ENCODE measurements at places on chromosomes 3 and 15.

DNA sequence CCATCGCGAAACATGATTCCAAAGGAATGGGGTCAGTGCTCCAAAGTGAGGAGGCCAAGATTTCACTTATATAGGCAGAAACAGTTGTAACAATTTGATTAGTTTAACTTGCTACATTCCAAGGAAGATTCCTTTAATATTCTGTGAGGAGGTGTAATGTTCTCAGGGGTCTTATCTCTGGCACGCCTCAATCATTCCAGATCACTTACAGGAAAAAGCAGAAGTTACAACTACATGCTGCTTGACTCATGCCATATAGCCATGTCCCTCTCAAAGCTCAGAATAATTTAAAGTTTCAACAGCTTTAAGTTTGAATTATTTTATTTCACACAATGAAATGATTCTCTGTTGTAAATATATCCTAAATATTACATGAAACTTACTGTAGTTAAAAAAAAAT, 3.5 kb upstream of the FYTTD1 start:
- no peak for DNase-seq

DNA sequence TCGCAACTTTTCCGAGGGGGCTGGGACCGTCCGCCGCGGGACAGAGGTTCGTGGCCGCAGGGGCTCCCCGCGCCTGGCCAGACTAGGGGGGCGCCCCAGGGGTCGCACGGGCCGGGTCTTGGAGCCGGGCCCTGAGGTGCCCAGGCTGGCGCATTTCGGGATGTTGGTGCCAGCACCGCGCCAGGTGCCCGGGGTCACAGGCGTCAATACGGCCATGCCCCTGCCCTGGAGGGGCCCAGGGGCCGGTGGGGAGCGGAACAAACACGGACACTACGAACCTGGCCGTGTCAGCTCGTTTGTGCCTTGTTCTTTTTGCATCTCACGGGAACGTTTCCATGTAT, 366 bp downstream of the TM6SF1 start:
- no peak for DNase-seq

GRCh38 chr15:92149029-92149428, 244.7 kb upstream of the ST8SIA2 start:
- no peak for DNase-seq

DNA sequence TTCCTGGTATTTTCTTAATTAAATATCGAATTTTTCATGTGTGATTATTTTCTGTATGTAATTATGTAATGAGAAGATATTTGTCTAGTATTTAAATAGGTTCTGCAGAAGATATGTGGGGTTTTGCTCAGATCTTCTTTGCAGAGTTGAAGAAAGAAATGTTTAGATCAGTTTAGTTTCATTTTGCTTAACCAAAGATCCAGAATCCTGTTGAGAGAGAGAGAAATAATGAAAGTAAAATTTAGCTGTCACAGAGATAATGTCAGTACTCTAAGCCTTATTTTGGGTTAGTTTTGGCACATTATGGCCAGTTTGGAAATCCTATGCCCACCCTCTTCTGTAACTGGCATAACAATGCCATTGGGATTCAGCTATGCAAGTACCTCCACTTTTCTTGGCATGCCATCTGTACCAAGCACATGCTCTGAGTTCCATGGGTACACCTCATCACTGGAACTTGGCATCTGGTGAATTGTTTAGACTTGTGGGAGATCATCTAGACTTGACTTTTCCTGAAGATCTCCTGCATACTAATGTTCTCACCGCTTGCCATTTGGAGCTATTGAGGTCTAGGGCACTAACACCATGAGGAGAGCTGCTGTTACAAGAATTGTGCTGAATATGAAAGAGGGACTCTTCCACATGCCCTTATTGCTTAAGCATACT, 30.9 kb downstream of the PLSCR1 start:
- DNase-seq = no peak

DNA sequence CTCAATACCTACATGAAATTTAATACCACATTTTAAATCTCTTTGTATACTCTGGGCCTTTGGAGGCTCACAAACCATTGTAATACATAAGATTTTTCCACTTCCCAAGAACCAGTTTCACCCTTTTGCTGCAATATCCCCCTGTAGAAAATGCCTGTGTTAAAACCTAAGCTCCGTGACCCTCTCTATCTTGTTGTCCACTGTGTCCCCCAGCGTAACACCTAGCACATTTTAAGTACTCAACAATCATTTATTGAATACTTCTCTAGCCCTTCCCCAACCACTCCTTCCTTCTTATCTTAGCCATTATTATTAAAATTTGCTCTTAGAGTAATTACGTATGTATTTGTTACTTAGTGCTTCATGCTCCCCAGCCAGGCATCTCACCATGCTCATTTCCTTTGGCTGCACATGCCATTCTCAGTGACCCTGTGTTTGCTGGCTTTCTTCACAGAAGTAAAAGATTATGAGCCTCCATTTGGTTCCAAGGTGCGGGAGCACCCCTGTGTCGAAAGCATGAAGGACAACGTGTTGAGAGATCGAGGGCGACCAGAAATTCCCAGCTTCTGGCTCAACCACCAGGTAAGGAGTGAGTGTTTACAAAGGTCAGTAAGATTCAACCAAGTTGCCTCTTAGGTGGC, 81.6 kb downstream of the TGFBR2 start:
- no peak for DNase-seq

DNA sequence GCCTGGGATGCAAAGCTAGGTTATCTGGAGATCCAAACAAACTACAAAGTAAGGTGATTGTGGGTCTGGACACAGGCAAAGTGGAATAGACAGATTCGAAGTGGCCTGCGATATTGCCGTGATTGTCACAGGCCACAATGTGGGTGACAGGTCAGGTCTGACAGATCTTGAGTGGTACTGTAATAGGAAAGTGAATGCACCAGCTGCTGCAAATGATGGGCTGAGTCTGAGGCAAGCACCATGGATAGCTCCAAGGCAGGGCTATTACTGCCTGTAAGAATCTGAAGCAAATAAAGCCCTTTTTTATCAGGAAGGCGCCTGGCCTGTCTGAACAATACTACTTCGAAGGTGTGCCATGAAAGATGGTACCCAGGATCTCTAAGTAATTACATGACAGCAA, 10.0 kb downstream of the ARMC8 start:
- no peak for DNase-seq

- peak; percentile 74 for DNase-seq
Measured at GRCh38 chr3:113249111-113249510, 37.8 kb downstream of the BOC start.

DNA sequence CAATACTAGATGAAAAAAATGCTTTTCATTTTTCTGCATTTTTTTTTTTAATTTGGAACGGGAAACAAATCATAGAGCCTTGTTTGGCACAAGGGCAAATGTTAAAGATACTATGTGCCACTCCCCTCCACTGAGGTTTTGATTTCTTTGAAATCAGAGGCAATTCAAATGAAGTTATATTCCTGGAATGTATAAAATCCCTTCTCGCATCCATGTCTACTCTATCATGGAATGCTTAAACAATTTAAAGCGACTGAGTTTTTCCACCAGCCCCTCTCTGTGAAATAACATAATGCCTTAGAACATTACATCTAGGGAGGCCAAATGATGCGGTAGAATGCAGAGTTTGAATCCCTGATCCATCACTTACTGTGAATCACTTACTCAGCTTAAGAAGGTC, 69.7 kb downstream of the FMN1 start:
- DNase-seq = no peak

- no peak for DNase-seq
Measured at GRCh38 chr15:28984421-28985315, 98.9 kb downstream of the APBA2 start.

GRCh38 chr3:158789592-158789991, 12.3 kb upstream of the MFSD1 start:
- no peak for DNase-seq

DNA sequence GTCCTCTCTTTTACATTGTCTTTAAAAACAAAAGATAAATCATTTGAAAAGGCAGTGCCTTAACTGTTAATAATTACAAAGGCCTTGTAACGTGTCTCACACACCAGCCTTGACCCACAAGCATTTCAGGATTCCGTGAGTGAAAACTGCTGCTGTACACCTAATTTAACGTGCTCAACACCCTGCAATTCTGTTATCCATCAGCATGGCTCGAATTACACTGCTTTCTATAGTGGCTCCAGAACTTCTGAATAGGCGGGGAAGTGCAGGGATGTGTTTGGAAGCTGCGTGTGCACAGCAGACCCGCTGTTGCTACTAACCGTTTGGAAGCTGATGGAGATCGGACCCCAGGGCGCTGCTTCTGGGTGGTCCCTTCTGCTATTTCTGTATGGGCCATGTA, 9.9 kb upstream of the ETFA start:
- DNase-seq = no peak

DNA sequence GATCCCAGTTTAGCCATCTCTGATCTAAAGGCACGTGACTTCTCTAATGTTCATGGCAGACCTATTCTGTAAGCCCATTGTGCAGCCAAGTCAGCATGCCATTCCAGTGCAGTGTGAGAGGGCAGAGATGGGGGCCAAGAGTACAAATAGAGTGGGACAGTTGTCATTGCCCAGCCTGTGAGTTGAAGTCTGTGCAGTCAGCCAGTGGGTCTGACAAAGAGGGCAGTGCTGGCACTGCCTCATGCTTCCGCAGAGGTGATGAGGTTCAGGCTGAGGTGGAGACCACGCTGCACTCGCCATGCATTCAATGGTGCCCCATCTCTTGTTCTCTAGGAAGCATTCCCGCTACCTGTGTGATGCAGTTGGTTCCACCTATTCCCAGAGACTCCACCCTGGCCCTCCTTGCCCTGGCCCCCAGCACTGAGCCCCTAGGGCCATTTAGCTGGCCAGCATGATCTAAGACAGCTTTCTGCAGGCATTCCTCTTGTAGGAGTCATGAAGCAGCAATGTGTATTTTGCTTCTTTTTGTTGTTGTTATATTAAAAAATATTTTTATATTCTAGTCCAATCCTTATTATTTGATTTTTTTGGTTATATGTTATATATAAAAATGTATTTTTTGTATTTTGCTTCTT, 3.7 kb downstream of the MRAS start:
- DNase-seq = peak; percentile 22

GRCh38 chr3:8837162-8837561, 67.7 kb upstream of the OXTR start:
- DNase-seq = no peak

DNA sequence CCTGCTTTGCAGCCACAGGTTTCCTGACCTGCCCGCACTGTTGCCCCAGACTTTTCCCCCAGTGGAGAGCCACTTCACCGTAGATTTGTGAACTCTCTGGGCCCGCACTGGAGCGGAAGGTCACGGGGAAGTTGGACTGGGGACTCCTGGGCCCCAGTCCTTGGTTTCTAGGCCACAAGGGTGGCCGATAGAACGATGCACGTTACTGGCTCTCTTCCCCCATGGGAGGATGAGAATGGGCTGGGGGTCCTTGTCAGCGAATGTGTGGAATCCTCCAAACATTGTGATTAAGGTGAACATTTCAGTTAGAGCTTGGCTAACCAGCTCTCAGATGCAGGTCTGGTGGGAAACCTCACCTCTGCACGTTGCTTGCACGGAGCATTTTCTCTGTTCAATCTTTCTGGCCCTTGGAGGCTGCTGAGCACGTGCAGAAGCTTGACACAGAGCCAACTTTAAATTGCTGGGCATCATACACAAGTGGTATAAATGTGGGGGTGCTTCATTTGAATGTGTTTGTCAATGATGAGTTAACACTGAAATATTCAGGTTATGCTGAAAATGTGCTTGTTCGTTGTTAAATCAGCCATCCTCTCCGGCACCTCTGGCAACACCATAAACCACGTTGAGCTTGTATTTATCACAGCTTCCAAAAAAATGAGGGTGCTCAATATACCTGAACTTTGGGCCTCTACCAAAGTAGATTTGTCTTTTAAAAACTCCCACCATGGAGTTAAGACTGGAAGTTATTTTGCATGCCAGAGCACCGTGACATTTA, 976 bp downstream of the DIS3L start:
- DNase-seq = no peak

DNA sequence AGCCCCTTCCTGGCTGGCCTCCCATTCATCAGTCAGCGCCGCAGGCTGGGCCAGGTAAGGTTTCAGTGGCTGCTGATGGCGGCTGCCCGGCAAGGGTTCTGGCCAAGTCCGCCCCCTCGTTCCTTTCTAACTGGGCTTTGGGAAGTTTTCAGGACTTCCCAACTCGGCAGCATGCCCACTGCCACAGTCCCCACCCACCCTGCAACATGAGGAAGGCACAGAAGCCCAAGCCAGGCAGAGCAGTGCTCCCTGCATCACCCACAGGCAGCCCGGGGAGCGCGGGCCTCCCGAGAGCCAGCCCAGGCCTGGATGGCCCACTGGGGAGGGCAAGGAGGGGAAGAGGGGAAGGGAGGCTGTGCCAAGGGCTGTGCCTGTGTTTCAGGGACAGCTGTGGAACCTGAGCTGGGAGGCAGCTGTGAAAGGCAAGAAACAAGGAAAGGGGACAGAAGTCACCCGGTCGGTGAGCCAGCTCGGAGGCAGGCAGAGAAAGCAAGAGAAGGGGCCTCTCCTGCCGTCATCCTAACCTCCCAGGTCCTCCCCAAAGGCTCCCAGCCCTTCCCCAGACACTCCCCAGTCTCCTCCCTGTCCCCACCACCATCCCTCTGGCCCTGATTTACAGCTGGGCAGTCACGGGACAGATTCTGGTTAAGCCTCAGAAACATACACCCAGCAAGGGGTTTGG, 73.9 kb downstream of the CPN2 start:
- DNase-seq = peak; percentile 87

- DNase-seq = no peak
Measured at GRCh38 chr3:14127516-14128161, 2.8 kb downstream of the TMEM43 start.

Measured in sigmoid colon (tissue), 7 donors.